ENCODE measurements at places on chromosomes 11 and 22. TPM values are rescaled to one million over a fixed set of nuclear protein-coding genes. Genes with fewer than 3 reads are reported as not detected.

The TRIM44 gene
- 62.2 TPM for total RNA-seq

DNA sequence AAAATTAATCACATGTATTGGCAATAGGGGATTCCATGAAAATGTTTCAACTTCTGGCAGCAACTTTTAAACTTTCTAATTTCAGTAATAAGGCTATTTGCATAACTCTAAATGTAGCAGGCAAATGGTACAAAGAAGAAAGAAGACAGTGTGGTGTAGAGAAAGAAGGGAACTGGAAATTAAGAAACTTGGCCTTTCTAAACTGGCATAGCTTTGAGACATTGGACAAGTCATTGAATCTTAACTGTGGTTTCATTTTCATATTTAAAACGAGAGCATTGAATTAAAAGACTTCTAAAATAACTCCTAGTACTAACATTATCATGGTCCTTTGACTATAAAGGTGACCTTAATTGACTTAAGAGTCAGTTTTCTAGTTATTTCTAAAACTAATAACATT is 125.0 kb downstream of the UVRAG start:
- DNase-seq, result no peak

DNA sequence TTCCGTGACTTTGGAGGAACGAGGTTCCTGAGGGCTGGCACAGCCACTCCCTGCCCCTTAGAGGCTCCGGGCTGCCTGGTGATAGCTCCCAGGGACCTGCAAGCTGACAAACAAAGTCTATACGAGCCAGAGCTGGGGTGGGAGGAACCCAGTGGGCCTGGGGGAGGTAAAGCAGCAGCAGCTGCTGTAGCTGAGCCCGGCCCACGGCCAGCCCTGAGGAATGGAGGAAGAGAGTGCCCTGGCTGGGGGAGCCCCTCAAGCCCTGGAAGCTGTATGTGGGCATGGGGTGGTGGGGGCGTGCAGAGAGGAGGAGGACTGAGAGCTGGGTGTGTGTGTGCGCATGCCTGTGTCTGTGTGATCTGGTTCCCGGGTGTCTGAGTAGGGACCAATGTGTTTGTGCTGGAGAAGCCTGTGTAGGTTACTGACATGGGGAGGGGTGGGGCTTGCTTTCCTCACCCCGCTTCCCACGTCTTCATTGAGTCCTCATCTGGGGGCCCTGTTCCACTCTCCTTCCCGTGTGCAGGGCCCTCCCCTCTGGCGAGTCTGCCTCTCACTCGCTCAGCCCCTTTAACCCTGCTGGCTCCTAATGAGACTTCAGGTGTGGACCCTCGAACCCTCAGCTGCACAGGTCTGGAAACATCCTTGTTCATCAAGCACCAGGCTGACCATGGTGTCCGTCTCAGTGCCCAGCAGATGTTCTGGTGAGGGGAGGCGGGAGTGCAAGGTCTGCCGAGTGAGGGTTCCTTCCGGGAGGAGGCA is 10.8 kb downstream of the ST3GAL4 start:
- no peak for DNase-seq

DNA sequence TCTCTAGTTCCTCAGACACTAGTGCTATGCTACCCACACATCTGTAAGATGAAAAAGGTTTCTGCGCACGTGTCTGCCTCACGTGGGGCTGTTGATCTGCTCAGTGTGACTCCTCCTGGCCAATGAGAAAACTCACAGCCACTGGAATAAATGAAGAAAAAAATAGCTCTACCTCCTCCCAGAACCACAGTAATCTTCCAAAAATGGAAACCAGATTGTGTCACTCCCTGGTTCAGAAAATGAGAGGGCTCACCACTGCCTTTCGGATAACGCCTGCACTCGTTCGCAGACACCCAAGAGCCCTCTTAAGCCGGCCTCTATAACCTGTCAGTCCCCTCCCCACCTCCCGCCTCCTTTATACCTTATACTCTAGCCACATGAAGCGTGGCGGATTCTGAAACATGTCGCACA is 5.1 kb downstream of the APBB1 start:
- DNase-seq, result no peak

All from lung (tissue), 17 donors.